ENCODE measurements at places on chromosomes 5 and 9.
A peak's percentile ranks its signal among the peaks of the same experiment; 100 is the strongest.

- DNase-seq = no peak
These were observed 13.9 kb upstream of the QSOX2 start for GRCh38 chr9:136259517-136259813.

- no peak for DNase-seq
These were observed 167.9 kb downstream of the GLIS3 start for GRCh38 chr9:4131946-4132345.

DNA sequence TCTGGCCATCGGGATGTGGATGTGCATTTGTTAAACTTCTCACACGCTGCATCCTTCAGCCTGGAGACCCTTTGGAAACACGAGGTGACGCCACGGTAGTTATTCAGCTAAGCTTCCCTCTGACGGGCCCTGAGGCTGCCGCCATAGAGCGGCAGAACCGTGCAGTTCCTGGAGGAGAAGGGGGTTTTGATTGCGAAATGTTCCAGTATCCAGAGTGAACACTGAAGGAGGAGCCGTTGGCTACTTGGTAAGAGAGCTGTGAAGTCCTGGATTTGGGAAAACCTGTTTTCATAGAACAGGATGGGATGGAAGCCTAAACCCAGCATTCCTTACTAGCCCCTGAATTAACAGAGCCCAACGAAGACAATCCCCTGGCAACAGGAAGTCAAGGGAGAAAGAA, 23.0 kb upstream of the EXOC3 start:
- no peak for DNase-seq

DNA sequence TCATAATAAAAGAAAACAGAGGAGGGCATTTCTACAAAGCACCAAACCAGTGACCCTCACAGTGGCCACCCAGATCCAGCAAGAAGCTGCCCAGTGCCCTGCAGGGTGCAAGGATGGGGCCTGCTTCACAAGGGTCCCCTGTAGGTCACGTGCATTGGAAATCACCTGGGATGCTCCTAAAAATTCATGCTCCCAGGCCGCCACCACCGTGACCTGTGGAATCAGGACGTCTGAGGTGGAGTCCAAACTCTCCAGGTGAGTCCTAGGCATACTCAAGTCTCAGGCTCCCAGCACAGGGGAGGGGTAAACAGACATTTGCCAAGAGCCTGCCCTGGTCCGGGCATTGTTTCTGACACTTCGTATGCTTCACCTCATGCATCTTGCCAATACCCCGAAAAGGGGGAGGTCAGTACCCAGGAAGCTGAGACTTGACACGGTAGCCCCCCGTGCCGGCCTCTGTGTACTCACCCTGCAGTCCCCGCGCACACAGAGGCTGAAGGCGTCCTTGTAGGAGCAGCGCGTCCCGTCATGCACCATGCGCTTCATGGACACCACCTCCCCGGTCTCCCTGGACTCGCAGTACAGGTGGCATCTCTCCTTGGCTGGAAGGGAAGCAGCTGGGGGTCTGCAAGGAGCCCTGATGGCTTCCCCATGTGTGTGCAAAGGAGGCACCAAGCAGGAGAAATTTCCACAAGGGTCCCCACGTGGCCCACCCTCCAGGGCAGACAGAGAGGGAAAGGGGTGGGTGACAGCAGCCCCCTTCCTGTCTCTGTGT, 75.5 kb downstream of the ZNF354C start:
- no peak for DNase-seq

- no peak for DNase-seq
These were observed 35.2 kb downstream of the MTRR start for GRCh38 chr5:7904170-7904569.

GRCh38 chr5:36242534-36243485, 1.1 kb upstream of the NADK2 start:
- DNase-seq = peak; percentile 3

GRCh38 chr5:127649018-127649439, at the start of gene CTXN3:
Gene CTXN3, plus strand, starts transcription at chr5:127649082. Its CDS starts 8,440 bp downstream, at chr5:127657522.
- DNase-seq = no peak

DNA sequence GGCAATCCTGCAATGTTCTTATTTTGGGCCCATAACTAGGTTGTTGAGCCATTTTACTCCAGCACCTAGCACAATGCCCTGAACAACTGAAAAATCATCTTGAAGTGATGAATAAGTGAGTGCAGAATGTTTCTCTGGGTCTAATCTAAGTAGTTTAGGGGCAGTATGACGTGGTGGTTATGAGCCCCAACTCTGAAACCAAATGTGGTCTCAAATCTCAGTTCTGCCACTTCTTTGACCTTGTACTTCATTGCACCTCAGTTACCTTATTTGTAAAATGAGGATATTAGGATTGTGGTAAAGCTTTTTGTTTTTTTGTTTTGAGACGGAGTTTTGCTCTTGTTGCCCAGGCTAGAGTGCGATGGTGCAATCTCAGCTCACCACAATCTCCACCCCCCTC, 80.9 kb upstream of the SNX2 start:
- DNase-seq = no peak

- DNase-seq = peak; percentile 49
These were observed 30.1 kb downstream of the QRFP start for GRCh38 chr9:130866474-130866965.

DNA sequence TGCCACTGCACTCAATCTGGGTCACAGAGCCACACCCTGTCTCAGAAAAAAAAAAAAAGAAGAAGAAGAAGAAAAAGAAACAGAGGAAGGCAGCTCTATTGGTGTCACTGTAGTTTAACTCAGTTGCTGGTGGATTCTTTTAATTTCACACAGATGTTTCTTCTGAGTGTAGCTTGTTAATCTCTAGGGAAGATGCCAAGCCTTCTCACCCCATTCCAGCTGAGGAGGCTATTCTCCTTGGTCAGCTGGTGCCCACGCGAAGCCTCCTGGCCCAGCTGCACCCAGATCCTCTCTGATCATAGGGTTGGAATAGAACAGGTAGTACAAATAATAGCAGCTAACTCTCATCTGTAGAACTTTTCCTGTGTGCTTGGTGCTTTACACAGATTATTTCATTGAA, 113.8 kb upstream of the SPRY4 start:
- no peak for DNase-seq

Data from activated naive CD4-positive, alpha-beta T cell treated with Interleukin-2 at 50 U/mL for 16 hours (primary cell).